Kidney (tissue), 22 donors: ENCODE measurements at places on chromosomes 11 and 22.

DNA sequence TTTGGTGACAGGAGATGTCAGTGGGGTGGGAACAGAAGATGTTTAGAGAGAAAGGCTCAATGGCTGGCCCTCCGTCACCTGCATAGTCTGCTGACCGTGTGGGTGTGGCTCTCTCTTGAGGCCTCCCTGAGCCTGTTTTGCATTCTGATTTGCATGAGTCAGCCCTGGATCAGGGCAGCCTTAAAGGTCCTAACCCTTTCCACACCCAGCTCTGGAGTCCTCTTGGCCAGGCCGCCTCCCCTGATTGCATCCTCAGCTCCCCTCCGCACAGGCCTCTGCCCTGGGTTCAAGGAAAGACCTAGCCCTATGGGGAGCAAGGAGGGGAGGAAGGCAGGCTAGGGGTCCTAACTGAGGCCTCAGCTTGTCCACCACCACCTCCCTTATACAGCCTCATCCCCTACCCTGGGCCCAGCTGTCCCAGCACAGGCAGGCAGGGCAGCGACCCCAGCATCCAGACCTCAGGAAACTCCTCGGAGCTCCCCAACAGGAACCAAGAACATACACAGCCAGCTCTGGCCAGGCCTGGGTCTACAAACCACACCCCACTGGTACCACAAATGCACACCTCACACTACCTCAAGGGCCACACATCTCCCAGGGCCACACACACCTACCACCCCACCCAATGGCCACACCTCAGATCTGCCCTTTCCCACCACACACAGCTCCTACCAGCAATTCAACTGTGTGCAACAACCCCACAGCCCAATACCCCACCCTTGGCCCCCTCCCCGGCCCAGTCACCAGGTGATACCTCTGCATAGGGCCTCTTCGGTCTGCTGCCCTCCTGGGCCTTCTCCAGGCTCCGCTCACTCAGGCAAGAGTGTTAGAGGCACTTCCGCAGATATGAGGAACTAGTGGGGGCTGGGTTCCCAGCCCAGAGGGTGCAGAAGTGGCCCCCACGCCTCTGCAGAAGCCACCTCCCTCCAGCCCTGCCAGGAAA lies 13.7 kb downstream of the ARAP1 start:
- DNase-seq, result no peak

- no peak for DNase-seq
These were observed 69.3 kb downstream of the LRRC32 start for GRCh38 chr11:76601272-76601671.

GRCh38 chr11:30919389-30920152 lies 333.4 kb upstream of the MPPED2 start:
- DNase-seq, result no peak

GRCh38 chr11:123062892-123063825 lies 1.2 kb upstream of the HSPA8 start:
- no peak for DNase-seq

- DNase-seq, result no peak
These were observed 57.8 kb upstream of the APOA1 start for GRCh38 chr11:116895048-116895757.

GRCh38 chr11:46582588-46582987 lies 11.2 kb downstream of the AMBRA1 start:
- DNase-seq, result no peak

GRCh38 chr11:87726506-87726905 lies 448.7 kb downstream of the RAB38 start:
- DNase-seq, result no peak

- DNase-seq, result no peak
These were observed 34.0 kb downstream of the SLCO2B1 start for GRCh38 chr11:75184757-75185425.

- no peak for DNase-seq
These were observed 65.2 kb downstream of the PDE2A start for GRCh38 chr11:72609045-72609444.

DNA sequence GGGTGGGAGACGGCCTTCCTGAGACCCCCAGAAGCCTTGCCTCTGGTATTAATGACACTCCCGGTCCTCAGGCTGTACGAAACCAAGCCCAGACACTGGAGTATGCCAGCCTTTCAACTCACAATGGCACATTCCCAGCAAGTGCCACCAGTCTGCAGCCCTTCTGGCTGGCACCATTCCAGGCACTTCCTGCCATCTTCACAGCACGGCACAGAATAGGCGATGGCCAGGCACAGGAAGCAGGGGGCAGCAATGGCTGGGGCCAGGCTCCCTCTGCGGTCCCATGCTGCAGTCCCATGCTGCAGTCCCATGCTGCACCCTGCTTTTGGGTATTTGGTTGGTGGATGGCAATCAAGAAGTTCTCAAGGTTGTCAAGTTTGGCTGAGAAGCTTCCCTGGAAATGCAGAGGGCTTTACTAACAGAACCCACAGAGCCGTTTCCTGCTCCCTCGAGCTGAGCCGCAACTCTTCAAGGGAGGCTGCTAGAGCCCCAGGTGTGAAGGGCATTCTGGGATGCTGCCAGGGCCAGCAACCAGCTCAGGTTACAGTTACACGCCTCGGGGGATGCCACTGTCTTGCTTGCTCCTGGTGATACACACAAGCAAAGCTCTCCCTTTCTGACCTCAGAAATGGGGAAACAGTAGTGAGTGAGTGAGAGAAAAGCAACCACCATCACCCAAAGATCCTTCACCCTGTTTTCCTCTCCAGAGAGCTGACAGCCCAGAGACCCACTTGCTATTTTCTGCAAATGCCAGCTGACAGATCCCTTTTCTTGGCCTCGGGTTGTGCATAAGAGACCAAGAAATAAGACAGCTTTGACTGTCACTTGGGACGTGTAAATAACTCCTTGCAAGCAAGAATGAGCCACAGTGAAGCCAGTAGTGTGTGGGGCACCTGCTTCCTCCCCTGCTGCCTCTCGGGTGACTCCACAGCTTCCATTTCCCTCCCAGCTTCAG lies 23.9 kb downstream of the LRFN4 start:
- DNase-seq, result no peak

DNA sequence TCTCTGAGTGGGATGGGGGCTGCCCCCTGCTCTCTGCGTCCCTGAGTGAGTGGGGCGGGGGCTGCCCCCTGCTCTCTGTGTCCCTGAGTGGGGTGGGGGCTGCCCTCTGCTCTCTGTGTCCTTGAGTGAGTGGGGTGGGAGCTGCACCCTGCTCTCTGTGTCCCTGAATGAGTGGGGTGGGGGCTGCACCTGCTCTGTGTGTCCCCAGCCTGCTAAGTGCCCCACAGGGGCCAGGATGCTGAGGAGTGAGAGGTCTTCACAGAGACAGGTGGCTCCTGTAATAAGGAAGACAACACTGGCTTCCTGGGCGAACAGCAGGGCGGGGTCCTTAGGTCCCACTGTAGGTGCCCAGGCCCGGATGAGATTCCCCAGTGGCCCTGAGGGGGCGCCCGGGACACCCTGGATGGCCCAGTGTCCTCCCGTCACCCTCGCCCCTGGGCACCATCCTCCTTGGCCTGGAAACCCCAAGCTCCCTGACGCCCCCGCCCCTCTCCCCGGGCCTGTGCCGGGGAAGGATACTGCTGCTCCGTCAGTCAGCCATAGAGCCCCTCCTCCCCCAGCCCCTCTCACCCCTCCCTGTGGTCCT lies 3.8 kb upstream of the CCDC188 start:
- DNase-seq, result no peak

DNA sequence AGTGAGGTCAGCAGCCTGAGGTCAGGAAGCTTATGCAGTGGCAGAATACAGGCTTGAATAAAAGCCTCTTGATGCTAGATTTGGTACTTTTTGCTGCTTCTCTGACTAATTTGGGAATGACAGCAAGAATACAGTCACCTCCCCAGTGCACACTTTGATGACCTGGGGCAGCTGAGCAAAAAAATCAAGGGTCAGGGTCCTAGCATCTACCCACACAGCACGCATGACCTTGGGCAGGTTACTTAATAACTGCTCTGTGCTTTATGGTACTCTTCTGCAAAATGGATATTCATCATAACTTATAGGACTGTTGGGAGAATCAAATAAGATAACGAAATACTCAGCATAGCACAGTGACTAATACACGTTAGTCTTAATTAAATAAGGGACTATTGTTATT lies 344.1 kb upstream of the SYN3 start:
- no peak for DNase-seq

DNA sequence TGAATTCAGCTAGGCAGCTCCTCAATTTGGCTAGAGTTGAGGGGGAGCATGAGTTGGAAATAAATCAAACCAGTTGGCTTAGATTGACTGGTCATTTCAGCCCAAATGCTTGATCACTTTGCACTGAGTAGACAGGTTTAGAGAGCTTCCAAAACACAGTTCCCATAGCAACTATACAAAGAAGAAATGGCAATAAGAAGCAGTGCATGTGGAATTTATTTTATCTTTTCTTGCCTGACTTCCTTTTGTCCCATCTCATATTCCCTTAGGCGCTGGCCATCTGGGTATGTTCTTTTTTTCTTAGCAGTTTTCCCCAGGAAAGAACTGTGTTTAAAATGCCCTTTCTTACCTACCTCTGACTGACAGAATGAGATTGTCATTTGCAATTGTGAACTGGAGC lies 38.7 kb upstream of the C11orf87 start:
- peak; percentile 9 for DNase-seq

- no peak for DNase-seq
These were observed 21.3 kb upstream of the GRAMD4 start for GRCh38 chr22:46598737-46599424.

GRCh38 chr11:71181566-71181965 lies 70.8 kb downstream of the SHANK2 start:
- no peak for DNase-seq

DNA sequence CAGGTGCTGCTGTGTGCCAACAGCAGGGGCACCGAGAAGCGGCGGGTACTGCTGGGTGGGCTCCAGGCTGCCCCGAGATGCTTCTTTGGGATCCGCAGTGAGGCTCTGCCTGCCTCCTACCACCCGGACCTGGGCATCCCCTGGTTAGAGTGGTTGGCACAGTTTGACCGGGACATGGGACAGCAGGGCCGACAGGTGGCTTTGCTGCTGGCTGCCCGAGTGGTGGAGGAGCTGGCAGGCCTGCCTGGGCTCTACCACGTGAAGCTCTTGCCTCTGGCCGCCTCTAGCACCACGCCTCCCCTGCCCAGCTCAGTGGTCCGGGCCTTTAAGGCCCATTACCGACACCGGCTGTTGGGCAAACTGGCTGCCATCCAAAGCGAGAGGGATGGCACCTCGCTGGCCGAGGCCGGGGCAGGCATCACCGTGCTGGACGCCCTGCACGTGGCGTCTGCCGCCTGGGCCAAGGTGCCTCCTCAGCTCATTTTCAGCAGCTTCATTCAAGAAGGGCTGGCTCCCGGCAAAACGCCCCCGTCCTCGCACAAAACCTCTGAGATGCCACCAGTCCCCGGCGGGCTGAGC lies 1.9 kb downstream of the TIGD3 start:
- DNase-seq, result peak; percentile 71

- DNase-seq, result no peak
These were observed 1.9 kb downstream of the KCNQ1 start for GRCh38 chr11:2446590-2447252.

- DNase-seq, result peak; percentile 88
These were observed 21.2 kb upstream of the FEZ1 start for GRCh38 chr11:125517116-125517770.

DNA sequence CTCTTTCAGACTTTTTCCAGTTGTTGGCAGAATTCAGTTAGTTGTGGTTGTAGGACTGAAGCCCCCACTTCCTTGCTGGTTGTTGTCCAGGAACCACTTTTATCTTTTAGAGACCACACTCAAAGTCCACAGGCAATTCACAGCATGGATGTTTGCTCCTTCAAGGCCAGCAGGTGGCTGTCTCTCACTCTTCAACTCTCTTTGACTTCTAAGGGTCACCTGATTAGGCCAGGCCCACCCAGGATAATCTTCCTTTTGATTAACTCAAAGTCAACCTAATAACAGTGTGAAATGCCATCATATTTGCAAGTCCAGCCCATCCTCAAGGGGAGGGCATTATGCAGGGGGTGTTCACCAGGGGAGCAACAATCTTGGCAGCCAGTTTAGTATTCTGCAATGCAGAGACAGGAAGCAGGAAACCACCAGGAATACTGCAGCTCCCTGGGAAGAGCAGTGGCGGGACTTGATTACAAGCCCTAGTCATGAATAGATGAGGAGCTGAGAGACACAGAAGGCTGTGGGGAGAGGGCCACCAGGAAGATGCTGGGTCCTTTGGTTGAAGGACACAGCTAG lies 52.4 kb downstream of the LRRC74B start:
- no peak for DNase-seq

- DNase-seq, result peak; percentile 63
These were observed 7.2 kb downstream of the ELFN2 start for GRCh38 chr22:37419969-37420685.

DNA sequence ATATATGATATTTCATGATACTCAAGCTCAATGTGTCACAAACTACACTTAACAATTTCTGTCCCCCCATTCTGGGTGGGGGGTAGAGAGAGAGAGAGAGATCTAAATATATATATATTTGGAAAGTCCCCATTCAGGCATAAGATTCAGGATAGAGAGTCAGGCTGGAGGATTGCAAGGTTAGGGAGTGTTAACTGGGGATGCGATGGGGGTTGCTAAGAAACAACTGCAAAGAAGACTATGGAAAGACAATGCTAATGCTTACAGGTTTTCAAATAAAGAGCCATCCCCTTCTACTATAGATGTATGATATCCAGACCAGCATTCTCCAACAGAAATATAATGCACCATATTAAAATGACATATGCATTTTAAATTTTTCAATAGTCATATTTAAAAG lies 79.2 kb upstream of the OR5AK2 start:
- DNase-seq, result no peak

DNA sequence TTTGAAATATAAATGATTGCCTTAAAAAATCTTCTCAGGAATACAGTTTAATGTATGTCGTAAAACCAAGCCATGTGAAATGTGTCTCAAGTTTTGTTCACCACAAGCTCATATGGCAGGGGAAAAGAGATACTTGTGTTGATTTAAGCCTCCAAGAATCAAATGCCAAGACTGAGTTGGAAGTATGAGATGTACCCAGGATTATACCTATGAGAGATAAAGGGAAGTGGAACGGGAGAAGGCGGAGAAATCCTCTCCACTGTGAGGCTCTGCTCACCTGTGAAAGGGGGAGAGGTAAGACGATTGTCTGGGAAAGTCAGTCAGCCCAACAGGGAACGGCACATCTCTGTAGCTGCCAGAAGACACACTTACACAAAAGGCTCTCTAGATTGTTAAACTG lies 124.8 kb downstream of the TRPC6 start:
- DNase-seq, result no peak

GRCh38 chr11:14638561-14638960 lies 5.0 kb upstream of the PDE3B start:
- DNase-seq, result no peak

DNA sequence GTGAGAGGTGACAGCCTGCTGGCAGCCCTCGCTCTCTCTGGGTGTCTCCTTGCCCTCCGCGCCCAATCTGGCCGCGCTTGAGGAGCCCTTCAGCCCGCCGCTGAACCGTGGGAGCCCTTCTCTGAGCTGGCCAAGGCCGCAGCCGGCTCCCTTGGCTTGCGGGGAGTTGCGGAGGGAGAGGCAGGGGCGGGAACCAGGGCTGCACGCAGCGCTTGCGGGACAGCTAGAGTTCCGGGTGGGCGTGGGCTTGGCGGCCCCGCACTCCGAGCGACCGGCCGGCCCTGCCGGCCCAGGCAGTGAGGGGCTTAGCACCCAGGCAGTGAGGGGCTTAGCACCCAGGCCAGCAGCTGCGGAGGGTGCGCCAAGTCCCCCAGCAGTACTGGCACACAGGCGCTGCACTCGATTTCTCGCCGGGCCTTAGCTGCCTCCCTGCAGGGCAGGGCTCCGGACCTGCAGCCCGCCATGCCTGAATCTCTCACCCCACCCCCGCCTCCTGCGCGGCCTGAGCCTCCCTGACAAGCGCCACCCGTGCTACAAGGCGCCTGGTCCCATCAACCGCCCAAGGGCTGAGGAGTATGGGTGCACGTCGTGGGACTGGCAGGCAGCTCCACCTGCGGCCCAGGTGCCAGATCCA lies 1526.1 kb downstream of the FAM181B start:
- DNase-seq, result no peak

GRCh38 chr11:29485641-29486040 lies 531.2 kb downstream of the KCNA4 start:
- DNase-seq, result no peak
